GM13976 (cell line): ENCODE measurements at places on chromosomes 1 and 21.

GRCh38 chr1:6785728-6786505 lies 663 bp downstream of the CAMTA1 start:
- peak; percentile 87 for DNase-seq

- no peak for DNase-seq
These were observed 823 bp downstream of the ENAH start for GRCh38 chr1:225651872-225652728.

DNA sequence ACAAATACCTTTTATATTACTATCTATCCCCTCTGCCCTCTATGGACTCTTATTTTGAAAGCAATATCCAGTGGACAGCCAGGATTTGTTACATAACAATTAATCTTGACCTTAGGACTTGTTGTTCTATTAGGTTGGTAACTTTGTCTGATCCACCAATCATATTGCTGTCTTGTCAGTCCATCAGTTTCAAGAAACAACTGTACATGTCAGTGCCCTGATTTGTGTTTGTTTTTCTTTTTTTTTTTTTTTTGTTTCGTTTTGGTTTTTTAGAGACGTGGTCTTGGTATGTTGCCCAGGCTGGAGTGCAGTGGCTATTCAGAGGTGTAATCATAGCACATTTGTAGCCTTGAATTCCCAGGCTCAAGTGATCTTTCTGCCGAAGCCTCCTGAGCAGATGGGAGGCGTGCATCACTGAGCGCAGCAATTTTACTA lies 1.5 kb upstream of the SCP2 start:
- DNase-seq = no peak

DNA sequence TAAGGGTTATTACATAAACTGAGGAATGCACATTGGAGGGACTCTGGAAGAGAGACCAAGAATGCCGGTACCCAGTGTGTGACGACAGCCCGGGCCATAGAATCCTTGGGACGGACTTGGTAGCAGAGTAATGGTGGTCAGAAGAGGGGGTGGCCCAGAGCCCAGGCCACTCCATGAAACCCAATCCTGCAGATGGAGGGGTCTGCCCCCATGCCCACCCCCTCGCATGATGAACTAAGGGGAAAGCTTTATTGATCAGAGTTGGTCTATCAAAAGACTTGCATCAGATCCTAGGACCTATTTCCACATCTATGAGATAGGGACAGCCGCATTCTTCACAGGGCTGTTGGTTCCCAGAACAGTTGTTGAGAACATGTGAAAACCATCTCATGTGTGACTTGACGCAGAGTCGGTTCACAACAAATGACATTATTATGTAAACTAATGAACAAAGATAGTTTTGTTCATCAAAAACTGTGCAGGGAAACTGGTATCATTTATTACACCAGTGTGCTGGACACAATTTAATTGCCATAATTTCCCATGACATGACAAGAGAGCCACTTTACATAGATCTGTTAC lies 21.5 kb upstream of the SDC3 start:
- no peak for DNase-seq

- DNase-seq = no peak
These were observed 148.0 kb downstream of the PLA2G4A start for GRCh38 chr1:186976700-186977099.

GRCh38 chr1:241701483-241702295 lies 49.6 kb downstream of the WDR64 start:
- no peak for DNase-seq

GRCh38 chr1:58720680-58721079 lies 20.8 kb upstream of the MYSM1 start:
- no peak for DNase-seq

DNA sequence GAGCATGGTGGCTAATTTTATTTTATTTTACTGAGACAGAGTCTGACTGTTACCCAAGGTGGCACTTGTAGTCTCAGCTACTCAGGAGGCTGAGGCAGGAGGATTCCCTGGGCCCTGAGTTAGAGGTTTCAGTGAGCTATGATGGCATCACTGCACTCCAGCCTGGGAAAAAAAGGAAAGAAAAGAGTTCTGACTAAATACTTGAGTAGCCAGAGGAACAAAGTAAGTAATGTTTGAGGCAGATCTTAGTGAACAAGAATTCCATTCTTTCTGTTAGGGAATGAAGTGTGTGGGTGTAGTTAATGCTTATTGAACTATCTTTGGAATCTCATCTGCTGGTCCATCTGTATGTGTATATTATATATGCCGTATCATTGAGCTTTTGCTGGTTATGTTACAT lies 13.1 kb upstream of the EVI5 start:
- no peak for DNase-seq

- no peak for DNase-seq
These were observed 1292.6 kb downstream of the BRINP3 start for GRCh38 chr1:189185097-189185496.

DNA sequence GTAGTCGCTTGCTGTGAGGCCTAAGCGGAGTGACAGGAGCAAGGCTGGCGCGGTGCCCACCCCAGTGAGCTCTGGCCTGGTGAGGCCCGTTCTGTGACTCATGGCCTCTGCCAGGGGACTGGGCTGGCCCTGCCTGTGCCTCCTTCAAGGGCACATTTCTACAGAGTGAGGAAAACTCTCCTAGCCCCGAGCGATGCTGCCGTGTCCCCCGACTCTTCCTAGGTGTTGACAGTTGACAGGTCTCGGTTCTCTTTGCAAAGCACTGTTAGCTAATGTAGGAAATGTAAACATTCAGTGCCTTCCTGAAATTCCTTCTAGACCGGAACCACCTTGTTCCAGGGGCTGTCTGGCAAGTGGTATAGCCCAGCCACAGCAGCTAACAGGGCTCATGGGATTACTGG lies 43.9 kb downstream of the ABCG1 start:
- no peak for DNase-seq

DNA sequence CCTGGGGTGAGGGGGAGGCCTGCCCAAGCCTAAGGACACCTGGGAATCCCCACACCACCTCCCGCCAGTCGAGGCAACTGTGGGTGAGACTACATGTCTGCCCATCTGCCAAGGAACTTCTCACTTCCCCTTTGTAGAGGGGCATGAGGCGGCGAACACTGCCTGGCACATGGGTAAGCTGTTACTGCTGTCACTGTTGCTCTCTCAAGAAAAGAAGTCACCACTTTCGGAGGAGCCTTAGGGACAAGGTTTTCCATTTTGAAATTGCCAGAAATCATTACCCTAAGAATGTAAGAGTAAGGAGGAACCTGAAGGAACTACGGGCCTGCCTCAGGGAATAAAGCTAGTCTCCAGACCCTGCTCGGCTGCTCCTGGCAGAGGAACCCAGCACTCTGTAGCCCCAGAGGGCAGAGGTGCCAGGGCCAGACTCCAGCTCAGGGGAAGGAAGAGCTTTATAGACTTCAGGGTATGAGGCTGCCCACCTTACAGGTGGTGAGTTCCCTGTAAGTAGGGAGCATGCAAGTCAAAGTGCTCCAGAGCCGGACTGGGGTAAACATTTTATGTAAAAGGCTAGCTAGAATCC lies 23.3 kb downstream of the SLC2A1 start:
- DNase-seq = no peak

DNA sequence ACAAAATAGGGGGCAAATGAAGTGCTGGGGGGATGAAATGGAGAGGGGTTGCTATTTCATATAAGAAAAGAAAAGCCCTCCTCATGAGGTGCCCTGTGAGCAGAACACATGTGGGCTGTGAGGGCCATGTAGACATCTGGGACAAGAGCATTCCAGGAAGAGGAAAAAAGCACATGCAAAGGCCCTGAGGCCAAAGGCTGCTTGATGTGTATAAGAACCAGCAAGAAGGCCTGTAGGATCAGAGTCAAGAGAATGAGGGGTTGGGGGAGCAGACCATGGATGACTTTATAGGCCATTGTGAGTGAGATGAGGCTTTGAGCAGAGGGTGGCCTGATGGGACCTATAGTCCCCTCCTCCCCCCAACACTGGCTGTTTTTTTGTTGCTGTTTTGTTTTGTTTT lies 7.7 kb upstream of the RAB4A start:
- DNase-seq = no peak

DNA sequence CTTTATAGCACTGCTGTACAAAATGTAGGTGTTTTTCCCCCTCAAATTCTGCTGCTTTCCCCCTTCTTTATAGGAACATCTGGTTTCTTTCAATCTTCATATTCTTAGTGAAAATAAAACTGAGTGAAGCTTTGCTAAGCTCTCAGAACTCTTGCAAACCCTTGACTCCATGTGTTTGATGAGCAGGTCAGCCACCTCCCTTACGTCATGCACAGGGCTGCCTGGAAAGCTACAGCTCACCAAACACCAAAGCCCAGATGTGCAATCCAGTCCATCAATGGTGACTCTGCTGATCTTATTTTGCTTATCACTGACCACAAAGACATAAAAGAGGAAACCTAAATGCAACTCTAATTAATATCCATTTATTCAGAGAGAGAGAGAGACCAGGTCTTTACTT lies 5.5 kb downstream of the CACNA1E start:
- DNase-seq = no peak
